ENCODE measurements at places on chromosomes 2 and 18.

GRCh38 chr18:46632401-46633071 lies 24.5 kb downstream of the LOXHD1 start:
- no peak for DNase-seq

GRCh38 chr2:237682856-237683670 lies 55.7 kb downstream of the LRRFIP1 start:
- DNase-seq = no peak

- DNase-seq = no peak
Observed at GRCh38 chr18:9876867-9877654, 8.7 kb upstream of the TXNDC2 start.

DNA sequence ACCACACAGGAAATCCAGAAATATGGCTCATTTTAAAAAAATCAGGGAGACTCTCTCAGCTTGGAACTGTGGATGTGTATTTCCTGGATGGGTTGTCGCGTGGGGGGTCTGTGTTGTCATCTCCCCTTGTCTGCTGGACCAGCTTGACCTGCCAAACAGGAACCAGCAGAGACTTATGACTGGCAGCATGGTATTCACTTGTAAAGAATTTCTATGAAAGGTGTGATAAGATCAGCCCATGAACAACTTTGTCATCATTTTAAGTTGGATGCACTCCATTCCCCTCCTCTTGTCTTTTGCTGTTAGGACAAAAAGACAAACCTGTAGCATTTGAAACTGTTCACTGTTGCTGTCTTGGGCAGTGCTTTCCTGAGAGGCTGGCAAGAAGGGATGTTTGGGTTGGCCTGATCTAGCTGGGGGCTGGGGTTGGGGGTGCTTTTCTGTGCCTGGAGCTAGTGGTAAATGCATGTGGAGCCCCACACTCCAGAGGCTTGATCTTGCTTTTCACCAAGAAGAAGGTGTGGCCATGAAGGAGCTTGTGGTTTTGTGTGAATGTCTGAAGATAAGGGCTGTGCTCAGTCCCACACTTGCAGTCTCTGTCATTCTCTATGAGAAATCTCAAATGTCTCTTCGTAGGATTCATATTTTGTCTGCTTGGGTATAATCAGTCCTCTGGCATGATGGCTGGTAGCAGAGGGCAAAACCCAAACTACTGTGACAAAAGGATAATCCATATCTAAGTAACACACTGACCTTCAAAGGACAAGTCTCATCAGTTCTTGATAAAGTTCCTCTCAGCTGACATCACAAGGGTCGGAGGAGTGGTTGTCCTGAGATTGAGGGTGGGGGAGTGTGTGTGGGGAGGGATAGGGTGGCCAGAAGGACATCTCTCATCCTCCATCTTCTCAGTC lies 39.0 kb downstream of the RALB start:
- no peak for DNase-seq

DNA sequence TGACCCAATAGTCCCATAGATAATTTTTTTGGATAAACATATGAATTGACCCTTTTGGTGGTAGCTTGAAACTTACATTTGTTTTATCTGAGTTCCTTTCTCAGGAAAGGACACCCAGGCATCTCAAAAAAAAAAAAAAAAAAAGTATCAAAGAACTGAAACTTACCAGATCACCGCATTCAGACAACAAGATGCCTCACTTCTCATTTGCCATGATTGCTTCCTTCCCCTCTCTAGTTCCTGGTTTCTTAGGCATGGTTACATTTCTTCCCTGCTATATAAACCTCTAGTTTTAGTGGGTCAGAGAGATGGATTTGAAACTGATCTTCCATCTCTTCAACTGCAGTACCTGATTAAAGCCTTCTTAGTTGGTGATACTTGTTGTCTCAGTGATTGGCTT lies 240.1 kb downstream of the ACKR3 start:
- no peak for DNase-seq

GRCh38 chr2:52879561-52879960 lies 888.0 kb upstream of the CHAC2 start:
- DNase-seq = no peak

- no peak for DNase-seq
Observed at GRCh38 chr2:98580656-98581284, 27.5 kb downstream of the COA5 start.

DNA sequence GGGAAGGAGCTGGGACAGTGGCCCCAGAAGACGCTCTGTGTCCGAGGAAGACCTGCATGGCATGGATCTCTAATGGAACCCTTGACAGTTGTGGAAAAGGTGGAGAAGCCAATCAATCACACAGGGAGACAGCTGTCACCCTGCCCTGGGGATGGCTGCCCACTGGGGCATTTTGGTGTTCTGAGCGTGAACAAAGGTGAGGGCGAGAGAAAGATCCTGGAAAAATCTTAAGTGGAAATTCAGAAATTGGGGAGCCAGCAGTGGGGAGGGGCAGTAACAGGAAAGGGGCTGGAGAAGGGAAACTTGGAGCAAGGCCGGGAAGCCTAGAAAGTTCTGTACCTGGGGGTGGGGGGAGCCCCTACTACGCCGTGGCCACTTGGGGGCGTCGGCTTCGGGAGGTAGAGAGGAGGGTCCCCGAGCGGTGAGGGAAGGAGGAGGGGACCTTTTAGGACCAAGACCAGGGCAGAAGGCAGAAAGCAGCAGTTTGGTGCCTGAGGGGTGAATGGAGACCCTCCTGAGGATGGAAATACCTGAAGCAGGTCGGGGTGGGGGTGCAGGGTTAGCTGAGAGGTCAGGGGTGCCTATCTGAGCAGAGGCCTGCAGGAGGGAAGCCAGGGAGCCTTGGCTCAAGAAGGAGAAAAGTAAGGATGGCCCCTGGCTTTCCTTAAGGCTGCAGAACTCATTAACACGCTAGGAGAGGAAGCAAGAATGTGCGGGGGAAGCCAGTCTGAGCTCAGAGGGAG lies 30.0 kb downstream of the NGEF start:
- no peak for DNase-seq

DNA sequence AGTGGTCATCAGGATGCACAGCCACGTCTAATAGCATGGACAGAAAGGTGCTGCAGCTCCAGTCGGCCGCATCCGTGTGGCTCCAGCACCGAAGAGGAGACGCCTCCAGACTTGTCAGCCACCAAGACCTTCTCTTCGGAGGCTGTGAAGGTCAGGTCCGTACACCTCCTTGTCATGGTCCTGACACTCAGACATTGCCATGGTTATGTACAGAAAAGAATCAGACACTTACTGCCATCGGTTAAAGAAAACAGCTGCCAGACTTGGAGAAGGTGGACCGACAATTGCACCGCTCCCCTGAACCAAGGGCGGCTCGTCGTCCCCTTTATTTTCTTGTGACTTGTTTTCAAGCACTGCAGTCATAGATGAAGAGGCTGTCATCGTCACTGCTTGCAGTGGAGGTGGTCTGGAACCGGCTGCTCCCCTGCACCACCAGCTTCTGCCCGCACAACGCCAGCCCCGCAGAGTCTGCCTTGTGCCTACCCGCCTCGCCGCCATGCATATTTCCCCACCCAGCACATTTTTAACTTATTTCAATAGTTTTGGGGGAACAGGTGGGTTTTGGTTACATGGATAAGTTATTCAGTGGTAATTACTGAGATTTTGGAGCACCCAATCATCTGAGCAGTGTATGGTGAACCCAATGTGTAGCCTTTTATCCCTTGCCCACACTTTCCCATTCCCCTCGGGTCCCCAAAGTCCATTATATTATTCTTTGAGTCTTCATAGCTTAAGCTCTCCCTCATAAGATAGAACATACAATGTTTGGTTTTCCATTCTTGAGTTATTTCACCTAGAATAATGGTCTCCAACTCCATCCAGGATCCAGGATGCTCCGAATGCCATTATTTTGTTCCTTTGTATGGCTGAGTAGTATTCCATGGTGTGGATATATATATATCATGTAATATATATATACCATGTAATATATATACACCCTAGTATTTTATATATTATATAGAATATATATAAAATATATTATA lies 18.1 kb downstream of the FBXO48 start:
- DNase-seq = no peak

GRCh38 chr18:49028091-49028490 lies 77.3 kb upstream of the SMAD7 start:
- no peak for DNase-seq

- DNase-seq = no peak
Observed at GRCh38 chr2:46296216-46296839, 879 bp upstream of the EPAS1 start.

GRCh38 chr2:38862476-38862875 lies 13.3 kb downstream of the DHX57 start:
- no peak for DNase-seq

DNA sequence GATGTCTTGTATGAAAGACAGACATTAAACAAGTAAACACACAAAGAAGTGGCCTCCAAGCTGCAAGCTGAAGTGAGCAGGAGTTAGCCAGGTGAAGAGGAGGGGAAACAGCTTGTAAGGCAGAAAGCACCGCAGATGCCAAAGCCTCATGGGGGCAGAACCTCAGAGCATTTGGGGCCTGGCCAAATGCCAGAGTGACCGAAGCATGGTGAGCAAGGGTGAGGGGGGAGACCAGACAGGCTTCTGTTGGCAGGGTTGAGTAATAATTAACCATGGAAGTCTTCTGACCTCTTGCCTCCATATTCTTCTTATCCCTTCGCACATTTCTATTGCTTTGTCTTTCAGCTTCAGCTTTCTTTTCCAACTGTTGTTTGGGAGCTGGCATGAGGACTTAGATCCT lies 5.6 kb downstream of the QPCT start:
- DNase-seq = no peak

- no peak for DNase-seq
Observed at GRCh38 chr2:179711375-179711774, 150.0 kb downstream of the ZNF385B start.

- no peak for DNase-seq
Observed at GRCh38 chr2:236748801-236749200, 179.2 kb downstream of the ACKR3 start.

DNA sequence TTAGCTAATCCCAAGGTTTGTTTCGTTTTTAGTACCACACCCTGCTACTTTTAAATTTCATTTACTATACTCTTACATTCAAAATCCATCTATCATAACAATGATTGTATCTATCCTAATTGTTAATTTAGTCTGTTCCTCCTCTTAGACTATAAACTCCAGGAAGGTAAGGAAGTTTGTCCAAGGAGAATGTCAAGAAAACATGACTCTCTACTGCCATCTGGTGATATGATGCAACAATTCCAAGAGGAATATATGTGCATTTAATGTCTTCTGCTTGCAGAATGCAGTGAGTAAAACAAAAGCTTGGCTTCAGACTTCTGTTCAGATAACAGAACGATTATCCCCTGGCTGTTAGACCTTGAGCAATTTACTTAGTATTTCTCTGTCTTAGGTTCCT lies 1267.1 kb downstream of the LRP1B start:
- no peak for DNase-seq

DNA sequence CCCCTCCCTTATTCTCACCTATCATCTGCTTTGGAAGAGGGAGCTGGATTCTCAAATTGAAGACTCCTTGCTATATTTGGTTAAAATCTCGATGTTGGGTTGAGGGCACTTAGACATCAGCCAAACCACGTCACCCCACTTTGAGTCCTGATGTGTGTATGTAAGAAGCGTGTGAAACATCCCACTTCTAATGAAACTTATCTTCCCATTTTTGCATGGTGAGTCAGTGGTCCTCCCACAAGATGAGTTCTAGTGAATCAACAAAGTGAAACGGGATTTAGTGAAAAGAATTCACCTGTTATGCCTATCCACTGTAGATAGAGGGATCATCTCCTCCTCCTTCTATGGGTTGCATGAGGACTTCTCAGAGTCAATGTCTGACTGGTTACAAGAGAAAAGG lies 51.4 kb upstream of the SPRED2 start:
- DNase-seq = no peak

- no peak for DNase-seq
Observed at GRCh38 chr2:241871538-241872312, 2.2 kb downstream of the RTP5 start.

- DNase-seq = no peak
Observed at GRCh38 chr2:207621501-207622039, 3.6 kb downstream of the METTL21A start.

DNA sequence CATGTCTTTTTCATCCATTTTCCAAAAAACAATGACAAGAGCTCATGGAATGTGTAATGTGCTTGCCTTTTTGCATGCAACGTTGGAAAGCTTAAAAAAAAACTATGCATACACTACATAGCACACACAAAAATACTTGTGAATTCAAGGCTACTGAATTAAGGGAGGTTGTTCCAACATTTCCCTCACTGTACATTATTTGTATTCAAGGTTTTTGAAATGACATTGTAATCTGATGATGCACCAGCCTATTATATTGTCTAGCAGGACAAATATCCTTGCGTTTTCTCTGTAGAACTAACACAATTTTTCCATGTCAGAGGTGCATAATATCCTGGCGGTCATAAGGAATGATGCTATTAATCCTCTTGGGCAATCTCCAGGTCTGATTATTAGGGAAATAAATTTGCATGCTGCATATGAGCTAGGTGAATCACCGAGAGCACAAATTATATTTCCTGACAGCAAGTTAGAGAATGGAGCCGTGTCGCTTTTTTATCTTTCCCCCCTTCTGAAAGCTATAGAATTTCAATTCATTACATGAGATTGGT lies 836.9 kb upstream of the FANCL start:
- no peak for DNase-seq

DNA sequence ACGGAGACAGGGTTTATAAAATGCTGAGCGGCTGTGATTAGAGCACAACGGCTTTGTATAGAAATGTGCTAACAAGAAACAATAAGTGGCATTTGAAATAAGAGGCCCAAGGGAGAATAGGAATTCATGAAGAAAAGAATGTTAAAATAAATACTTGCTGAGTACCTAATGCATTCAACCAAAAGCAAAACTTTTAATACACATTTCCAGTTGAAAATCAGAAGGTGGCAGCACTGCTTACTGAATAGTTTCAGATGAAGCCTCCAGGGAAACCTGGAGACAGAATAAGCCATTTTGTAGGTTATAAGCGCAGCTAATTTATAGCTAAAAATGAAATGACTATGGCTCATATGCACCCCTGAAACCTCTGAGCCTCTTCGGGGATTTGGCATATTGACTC lies 286.6 kb downstream of the DPP10 start:
- DNase-seq = no peak

GRCh38 chr18:11224153-11224552 lies 74.8 kb upstream of the PIEZO2 start:
- no peak for DNase-seq

GRCh38 chr18:3671176-3671575 lies 221.2 kb downstream of the TGIF1 start:
- DNase-seq = no peak

DNA sequence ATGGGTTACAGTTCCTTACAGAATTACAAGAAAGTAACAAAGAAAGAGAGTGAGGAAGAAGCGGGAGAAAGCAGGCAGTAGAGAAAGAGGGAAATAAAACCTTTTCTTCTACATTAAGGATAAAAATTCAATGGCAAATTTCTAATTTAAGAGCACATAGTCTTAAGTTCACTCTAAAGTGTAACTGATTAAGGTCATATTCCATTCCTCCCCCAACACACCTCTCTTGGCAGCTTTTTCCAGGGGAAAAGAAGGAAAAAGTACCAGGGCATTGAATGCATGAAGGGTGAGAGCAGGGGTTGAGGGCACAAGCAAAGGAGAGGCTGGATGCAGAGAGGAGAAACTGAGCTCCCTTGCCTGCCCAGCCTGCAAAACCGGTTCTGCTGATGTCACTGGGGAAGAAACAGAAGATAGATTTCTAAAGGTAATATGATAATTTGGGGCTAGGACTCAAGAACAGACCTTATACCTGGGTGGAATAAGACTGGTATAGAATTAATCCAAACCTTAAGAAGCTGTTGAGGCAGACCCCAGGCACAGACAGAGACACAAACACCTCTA lies 4.6 kb downstream of the ACMSD start:
- no peak for DNase-seq
